IPS DF 19.7 (cell line): ENCODE measurements at places on chromosomes 11 and 22.

GRCh38 chr11:66172146-66172545, 96.3 kb upstream of the RAB1B start:
- no peak for DNase-seq

- DNase-seq = no peak
Observed at GRCh38 chr22:11613898-11614755, 3913.9 kb upstream of the OR11H1 start.

GRCh38 chr22:17476838-17477237, 86.5 kb upstream of the SLC25A18 start:
- no peak for DNase-seq

GRCh38 chr11:70642266-70642665, 243.9 kb downstream of the CTTN start:
- no peak for DNase-seq

GRCh38 chr11:119419834-119420492, 3.0 kb downstream of the THY1 start:
- no peak for DNase-seq

DNA sequence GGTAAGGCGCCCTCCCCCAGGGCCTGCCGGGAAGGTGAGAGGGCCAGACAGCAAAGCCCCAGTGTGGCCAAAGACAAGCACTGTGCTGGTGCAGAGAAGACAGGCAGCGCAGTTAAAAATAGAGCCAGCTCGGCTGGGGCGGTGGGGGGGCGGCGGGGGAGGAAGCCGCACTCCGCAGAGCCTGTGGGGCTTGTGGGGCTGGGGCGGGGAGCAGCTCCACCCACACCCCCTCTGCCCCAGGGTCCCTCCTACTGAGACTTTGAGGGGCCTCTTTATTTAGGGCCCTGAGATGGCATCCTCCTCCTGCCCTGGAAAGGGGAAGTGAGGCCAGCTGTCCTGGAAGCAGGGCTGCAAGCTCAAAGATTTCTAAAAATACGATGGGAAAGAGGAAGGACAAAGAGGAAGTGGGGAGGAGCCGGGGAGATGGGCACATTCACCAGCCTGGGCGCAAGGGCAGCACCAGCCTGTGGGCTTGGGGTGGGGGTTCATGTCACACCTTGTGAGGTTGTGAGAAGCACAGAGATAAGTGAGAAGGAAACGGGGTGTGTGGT, 2.6 kb downstream of the CYTH4 start:
- no peak for DNase-seq

- DNase-seq = no peak
Observed at GRCh38 chr11:126137136-126137535, 74.3 kb downstream of the RPUSD4 start.

DNA sequence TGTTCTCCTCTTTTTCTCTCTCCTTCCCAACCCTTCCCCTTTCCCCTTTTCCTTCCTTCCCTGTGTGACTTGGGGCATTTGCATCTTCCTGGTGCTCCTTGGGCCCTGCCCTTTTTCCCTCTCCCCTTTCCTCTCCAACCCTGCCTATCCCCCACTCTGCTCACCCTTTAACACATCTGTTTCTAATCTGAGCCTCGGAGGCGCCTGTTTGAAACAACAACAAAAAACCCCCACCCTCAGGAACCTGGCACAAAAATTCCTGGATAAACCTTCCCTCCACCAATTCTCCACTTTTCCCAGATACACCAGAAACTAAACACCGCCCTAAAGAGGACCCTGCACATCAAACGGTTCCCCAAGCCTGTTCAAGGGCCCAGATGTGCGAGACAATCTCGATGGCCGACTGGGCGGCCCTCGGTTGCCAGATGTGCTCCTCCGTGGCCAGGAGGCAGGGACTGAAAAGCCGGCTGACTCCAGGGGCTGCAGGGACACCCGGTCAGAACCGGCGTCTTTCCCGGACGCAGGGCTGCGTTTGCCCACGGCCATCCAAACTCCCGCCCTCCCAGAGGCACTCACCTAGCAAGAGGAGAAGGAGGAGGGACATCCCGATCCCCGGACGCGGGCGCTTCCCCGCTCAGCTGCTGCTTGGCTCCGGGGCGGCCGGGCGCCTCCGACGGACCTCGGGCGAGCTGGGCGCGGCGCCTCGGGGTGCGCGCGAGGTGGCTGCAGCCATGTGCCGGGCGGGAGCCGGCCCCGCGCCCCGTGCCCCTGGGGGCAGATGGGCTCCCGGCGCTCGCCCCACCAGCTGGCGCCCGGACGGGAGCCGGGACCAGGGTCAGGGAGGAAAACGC, 486 bp downstream of the CLMP start:
- no peak for DNase-seq

DNA sequence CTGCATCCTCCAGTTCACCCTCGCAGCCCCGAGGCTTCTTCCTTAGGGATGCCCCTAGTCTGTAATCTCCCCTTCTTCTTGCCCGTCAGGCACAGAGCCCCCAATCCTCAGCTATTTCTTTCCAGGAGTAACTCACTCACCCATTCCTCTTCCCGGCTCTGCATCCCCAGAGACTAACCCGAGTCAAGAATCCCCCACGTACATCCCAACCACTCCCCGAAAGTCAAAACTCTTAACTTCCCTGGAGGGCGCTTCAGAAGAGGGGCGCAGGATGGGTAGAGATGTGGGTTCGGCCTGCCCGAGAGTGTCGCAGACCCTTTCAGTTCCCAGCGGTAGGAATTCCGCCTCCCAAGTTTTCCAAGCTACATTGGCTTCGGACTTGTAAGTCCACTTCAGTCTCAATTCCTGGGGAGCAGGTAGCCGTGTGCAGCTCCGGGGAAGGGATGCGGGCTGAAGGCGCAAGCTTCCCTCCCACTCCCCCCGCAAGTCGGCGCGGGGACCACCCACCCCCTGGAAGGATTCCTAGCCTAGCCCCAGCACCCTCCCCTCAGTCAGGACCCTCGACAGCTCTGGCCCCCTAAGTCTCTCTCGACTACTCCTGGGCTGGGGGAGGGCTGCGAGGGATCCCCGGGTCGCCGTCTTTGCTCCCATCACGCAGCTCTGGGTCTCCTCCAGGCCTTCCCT, 871 bp downstream of the BDNF start:
- no peak for DNase-seq

DNA sequence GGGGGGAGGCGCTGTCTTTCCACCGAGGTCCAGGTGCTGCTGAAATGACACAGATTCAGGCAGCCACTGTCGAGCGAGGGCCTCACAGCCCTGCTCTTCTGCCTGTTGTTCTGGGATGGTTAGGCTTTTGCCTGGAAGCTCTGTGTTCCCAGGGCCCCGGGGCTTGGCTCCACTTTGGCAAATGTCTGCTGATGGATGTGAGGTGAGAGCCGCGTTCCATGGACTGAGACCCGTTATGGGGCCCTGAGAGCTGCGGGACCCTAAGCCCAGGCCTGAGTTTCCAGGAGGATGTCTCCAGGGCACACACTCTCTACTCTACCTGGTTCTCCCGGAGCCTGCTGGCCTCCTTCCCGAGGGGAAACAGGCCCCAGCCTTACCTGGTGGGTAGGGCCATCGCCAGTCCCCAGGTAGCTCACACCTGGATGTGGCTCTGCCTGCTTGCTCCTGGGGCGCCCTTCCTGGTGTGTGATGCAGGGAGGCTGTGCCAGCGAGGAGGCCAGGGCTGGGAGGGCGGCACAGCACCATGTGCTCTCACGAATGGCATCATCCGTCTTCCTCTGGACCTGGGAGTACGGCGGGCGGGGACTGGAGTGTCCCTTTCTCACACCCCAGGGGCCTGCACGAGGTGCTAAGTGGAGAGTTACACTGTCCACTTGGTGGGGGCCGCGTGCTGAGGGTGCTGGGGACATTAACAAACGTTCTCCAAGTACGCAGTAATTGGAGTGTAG, 435.5 kb downstream of the TBC1D22A start:
- no peak for DNase-seq

GRCh38 chr22:33296941-33297340, 238.8 kb upstream of the SYN3 start:
- DNase-seq = no peak

DNA sequence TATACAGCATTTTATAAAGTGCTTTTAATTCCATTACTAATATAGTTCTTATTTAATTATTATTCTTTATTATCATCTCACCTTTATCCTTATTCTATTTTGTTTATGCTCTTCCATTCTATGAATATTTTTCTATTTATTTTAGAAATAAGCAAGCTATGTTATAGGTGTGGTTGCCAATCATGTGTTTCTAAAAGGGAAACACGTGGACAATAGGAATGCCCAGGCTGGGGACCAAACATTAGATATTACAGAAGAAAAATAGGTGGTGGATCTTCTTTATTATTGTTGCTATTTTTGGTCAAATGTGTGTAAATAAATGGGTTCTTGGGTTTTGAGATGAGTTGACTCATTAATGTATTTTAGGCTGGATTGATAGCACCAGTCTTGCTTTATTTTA, 438.3 kb downstream of the RAB38 start:
- no peak for DNase-seq

DNA sequence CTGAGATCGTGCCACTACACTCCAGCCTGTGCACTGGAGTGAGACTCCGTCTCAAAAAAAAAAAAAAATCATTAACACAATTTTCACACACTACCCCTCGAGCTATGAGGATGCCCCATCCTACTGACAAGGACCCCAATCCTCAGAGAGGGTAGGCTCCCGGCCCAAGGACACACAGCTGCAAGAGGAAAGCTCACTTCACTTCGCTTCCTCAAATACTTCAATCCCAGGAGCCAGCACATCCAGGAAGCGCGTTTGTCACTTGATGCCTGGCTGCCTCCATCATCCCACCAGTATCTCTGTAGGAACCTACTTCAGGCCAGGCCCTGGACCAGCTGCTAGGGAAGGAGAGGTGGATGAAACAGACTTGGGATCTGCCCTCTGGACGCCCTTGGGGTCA, 144.0 kb downstream of the CRYBB2 start:
- DNase-seq = no peak

DNA sequence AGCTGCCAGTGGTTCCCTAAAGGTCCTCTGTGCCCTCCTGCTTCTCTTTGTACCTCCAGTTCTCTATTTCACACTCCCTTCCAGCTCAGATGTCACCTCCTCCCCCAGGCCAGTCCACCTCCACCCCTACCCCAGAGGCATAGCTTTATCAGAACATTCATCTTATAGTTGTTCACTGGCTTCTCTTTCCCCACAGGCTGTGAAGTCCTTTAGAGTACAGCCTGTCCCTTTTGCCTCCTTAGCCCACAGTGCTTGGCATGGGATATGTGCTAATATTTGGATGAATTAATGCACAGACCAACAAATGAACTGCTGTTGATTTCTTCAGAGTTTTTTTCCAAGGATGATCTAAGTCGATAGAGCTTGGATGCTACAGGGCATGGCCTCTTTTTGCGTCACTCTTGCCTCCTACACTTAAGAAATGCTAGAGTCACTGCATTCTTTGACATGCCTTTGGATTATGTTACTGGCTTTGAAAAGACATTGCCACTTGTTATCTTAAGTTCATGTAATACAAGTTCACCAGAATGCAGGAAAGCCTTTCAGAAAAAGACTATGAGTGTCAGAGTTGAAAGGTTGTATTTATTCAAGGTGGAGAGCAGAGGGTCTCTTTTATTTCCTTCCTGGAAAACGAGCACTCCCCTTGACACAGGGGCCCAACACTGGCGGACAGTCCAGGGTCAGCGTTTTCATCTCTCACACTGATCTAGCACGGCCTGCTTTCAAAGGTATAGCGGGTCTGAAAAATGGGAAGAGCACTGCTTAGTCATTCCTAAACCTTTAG, 75.7 kb downstream of the PISD start:
- no peak for DNase-seq

DNA sequence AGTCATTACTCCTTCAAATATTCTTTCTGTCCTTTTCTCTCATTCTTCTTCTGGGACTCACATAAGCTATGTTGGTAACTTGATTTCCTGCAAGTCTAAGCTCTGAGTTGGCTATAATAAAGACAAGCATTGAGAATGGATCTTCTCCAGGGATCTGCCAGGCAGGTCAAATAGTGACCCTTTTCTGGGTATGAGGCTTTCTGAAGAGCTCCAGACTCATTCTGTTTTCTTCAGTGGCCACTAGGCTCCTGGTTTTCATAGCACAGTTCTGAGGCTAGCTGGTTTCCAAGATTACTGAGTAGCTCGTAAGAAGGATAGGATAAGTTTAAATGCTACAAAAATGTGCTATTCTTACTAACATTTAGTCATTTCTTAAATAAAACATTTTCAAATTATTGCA, 38.3 kb downstream of the TMPRSS5 start:
- no peak for DNase-seq

- DNase-seq = no peak
Observed at GRCh38 chr11:69142895-69143294, 12.8 kb upstream of the SMIM38 start.
